ENCODE measurements at places on chromosomes 12 and 14. TPM values are rescaled to one million over a fixed set of nuclear protein-coding genes. Genes with fewer than 3 reads are reported as not detected.

DNA sequence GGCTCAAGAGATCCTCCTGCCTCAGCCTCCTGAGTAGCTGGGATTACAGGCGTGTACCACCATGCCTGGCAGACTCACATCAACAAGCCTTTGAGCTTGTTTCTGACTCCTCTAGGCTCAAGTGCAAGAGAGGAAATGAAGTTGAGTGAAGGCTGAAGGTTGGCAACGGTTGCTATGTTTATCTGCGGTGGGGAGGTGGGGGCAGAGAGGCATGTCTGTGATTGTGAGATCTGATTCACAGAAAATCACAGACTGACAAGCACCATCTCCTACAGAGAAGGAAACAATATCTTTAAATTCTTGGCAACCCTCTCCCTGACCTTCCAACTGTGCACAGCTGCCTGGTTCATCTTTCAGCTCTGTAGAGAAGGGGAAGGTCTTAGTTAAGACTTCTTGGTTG, 22.1 kb upstream of the NINJ2 start:
- peak; percentile 95 for DNase-seq

The LTB4R2 gene
- 18.8 TPM for total RNA-seq

- no peak for DNase-seq
These were observed 154.1 kb upstream of the ARID2 start for GRCh38 chr12:45575417-45575816.

DNA sequence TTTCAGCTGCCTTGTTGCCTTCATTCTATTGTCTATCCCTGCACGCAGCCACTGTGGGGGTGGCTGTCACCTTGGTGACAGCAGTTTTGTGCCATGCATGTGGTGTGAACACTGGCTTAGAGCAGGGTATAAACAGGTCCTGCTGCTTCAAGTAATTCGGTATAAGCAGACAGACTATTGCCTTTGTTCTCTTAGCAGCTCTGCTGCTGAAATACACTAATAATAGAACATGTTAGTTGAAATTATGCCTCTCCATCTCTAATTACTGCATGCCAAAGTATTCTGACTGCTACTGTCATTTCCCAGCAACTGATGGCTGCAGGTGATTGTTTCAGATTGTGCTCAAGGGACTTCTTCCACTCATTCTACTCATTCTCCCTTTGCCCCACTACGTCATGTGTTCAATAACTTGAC, 34.6 kb downstream of the PTPRO start:
- DNase-seq: no peak

GRCh38 chr14:93308686-93309345, 24.0 kb downstream of the BTBD7 start:
- DNase-seq: no peak

DNA sequence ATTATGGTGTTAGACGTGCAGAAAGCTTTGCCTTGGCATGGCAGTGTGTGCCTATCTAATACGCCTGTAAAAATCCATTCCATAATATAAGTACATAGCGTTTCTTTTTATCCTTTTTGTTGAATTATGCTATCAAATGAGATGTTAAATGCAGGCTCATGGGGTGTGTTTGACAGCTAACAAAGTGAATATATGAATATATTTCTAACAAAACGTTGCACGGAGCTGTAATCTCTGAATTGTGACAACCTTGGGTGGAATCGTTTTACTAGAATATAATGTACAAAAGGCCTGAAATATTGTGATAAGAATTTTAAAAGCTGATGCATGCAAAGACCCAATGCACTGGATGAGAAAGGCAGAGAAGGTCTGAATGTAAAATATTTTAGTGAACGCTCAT, 763.7 kb upstream of the TMEM132C start:
- DNase-seq: no peak

DNA sequence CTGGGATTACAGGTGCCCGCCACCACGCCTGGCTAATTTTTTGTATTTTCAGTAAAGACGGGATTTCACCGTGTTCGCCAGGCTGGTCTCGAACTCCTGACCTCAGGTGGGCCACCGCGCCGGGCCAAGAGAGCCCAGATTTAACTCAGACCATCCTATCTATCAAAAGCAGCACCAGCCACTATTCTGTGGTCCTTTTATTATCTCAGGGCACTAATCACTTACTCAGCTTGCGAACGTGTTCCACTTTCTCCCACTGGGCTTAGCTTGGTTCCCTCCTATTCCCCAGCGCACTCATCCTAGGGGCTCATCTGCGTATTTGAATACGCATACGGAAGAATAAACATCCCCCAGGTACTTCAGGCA, 16.2 kb upstream of the AACS start:
- DNase-seq: no peak

DNA sequence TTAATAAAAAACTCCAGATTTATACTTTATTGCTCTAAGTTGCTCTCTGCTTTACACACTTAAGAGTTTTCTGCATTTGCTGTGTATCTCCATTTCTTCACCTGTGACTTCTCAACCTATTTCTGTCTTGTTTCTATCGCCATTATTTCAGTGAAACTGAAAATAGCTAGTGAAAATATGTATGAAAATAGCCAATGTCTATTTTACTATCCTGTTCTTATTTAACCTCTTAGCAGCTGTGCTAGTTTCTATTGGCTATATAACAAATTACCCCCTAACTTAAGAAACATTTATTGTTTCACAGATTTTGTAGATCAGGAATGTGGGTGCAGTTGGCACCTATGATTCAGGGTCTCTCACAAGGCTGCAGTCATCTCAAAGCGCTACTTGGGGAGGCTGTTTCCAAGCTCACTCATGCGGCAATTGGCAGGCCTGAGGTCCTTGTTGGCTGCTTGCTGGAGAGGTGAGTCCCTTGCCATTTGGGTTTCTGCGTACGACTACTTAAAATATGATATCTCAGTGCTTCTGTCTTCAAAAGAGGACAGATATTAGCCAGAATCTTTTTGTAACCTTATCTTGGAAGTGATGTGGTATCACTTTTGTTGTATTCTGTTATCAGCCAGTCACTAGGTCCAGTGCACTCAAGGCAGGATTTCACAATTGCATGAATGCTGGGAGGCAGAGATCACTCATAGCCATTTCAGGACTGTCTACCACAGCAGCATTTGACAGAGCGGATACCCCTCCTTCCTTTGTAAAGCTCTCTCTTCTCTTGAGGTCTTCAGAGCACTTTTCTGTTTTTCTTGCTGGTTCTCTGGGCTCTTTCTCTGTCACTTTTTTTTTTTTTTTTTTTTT, 7.2 kb downstream of the ERC1 start:
- DNase-seq: no peak

DNA sequence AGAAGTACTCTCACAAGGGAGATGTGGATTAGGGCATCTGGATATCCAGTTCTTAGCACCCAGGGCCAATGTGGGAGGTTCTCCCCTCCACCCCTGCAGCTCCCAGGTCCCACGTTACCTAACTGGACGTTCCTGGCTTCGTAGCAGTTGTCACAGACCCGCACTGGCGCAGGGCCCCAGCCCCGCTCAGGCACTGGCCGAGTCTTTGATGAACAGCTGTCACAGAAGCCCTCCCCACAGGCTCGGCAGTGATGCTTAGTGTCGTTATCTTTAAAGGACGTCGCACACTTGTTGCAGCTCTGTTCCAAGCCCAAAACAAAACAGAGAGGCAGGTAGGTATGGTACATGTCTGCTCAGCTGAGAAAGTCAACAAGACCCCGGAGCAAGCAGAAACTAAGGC, 48.4 kb downstream of the DCAF4 start:
- no peak for DNase-seq

GRCh38 chr12:109052414-109053323, at the start of gene USP30:
TSS of gene USP30 (plus strand) at chr12:109052576. CDS start at chr12:109052679, 103 bp downstream.
- DNase-seq: peak; percentile 89

The DERA gene
- total RNA-seq: 24.1 TPM
